ENCODE measurements at places on chromosomes 3 and 15.

GRCh38 chr3:185070491-185071286 lies 82.2 kb downstream of the C3orf70 start:
- DNase-seq: peak; percentile 27

- no peak for DNase-seq
These were observed 76.5 kb downstream of the B3GNT5 start for GRCh38 chr3:183329543-183329942.

DNA sequence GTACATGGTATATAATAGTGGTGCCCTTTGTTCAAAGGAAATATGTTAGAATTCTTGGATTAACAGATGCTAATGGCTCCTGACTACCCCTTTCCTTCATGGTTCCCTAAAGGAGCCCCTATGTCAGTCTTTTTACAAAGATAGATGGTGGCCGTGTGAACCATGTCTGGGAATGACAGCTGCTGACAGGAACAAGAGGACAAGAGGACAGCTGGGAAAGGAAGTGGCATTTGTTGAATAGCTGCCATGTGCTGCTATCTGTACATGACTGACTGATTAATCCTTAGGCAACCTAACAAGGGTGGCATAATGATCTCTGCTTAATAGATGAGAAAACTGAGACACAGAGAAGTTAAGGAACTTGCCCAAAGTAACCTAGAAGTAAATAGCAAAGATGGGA lies 321.7 kb downstream of the ZNF621 start:
- no peak for DNase-seq

DNA sequence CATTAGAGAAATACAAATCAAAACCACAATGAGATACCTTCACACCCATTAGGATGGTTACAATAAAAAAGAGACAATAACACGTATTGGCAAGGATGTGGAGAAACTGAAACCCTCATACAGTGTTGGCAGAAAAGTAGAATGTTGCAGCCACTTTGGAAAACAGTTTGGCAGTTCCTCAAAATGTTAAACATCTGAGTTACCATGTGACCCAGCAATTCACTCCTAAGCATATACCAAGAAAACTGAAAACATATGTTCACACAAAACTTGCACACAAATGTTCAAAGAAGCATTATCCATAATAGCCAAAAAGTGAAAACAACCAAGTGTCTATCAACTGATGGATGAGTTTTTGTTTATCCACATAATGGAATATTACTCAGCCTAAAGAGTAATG lies 166.9 kb upstream of the FAM3D start:
- DNase-seq: no peak

GRCh38 chr15:94692710-94693109 lies 461.3 kb downstream of the MCTP2 start:
- no peak for DNase-seq

DNA sequence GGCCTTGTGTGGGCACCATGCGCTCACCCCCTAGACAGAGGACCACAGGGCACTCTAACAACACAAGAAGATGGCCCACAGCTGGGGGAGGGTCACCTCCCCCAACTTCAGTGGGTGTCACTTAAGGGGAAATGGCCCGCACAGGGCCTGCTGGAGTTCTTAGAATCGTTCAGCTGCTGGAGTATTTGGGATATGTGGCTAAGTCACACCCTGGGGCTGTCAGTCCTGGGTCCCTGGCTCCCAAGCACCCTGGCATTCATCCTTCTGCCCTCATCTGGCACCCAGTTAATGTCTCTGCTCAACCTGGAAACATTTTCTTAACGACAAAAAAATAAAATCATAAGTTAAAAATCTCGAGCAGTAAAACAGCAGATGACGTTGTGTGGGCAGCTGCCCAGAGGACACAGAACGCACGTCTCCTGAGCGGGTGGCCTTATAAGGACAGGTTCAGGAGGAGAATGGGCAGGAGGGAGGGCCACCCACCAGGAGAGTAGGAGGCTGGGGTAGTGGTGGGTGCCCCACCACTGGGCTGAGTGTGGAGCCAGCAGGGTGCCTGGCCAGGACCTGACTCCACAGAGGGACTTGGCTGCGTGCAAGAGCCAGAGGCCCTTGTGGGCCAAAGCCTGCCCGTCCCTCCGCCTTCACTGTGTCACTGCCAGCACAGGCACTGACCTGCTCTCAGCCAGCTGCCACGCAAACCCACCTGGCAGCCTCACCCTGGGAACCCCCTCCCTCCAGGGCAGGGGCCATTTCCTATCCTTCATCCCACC lies 11.5 kb downstream of the KBTBD13 start:
- DNase-seq: peak; percentile 62

DNA sequence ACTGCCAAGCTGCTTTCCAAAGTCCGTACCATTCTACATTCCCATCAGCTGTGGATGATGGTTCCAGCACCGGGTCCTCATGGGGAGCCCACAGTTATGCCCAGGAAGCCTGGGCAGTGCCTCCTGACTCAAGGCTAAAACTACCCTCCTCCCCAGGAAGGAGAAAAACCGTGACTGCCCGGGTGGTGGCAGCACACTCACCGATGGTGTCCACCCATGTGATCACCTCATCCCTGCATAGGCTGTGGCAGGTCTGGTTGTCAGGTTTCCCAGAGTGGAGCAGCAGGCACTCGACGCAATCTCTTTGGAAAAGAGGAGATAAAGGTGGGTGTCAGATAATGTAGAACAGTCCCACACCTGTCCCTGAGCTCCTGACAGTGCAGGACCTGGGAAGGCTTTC lies 38.6 kb downstream of the UMPS start:
- DNase-seq: no peak

DNA sequence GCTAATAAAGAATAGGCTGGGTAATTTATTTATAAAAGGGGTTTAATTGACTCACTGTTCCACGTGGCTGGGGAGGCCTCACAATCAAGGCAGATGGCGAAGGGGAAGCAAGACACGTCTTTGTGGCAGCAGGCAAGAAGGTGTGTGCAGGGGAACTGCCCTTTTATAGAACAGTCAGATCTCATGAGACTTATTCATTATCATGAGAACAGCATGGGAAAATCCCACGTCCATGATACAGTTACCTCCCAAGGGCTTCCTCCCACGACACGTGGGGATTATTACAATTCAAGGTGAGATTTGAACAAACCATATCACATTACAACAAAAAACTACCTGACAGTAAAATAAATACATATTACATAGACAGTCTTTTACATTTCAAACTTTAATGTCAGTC lies 414.9 kb downstream of the NAALADL2 start:
- no peak for DNase-seq

DNA sequence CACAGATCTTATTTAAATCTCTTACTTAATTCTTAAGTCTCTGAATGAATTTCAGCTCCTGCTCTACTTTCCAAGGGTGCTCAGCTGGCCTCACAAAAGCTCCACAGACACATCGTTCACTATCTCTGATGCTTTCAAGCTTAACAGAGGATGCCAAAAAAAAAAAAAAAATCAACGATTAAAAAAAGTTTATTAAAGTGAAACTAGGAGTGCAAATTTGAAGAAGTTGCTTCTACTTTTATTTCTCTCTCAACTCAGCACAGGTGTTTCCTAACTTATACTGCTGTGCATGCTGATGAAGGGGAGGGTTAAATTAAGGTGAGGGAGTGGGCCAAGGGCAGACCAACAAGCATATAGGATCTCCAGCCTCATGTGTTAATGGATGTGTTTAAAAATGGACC lies 157.2 kb downstream of the TIGIT start:
- peak; percentile 64 for DNase-seq

DNA sequence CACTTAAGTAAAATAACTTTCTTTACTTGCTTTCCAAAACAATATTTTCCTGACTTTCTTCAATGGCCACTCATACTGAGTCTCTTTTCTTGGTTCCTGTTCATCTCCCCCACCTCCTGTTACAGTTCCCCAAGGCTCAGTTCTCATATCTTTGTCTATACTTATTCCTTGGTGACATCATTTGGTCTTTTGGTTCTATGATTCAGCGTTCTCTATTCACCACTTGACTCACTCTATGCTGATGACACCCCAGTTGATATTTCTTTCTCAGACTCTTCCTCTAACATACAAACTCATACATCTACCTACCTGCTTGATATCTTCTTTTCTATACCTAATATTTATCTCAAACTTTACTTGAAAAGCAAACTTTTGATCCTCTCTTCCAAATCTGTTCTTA lies 85.0 kb upstream of the P3H2 start:
- no peak for DNase-seq

- peak; percentile 58 for DNase-seq
These were observed 33.4 kb downstream of the ZXDC start for GRCh38 chr3:126442094-126442855.

GRCh38 chr15:61051569-61052031 lies 177.5 kb downstream of the RORA start:
- peak; percentile 55 for DNase-seq

GRCh38 chr3:177827511-177828207 lies 630.4 kb upstream of the TBL1XR1 start:
- peak; percentile 60 for DNase-seq

DNA sequence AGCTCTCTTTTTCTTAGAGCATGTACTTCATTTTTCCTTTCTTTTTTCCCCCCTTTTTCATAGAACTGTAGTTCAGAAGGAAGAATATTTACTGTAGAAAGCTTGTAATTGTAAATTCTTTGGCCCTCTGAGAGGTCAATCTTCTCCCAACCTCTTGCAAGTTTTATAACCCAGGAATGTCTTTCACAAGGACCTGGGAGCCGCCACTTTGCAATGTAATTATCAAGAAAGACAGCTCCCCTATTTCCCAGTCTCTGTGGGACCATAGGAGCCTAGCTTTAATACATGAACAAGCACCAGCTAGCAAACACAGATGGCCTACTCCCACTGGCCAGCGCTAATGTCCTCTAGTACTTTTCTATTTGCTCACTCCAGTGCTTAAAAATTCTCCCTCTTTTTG lies 51.4 kb downstream of the NFKBIZ start:
- DNase-seq: no peak

DNA sequence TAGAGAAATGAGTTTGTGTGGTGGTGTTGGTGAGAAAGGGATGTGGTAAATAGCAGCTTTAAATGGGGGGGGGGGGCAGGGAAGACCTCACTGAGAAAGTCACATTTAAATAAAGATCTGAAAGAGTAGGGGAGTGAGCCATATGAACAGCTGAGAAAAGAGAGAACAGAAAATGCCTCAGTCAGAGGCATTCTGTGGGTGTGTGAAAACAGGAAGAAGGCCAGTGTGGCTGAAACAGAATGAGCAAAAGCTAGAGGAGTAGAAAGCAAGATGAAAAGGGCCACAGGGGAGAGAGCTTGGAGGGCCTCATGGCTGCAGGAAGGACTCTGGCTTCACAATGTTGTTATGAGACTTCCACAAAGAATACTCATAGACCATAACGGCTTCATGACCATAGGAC lies 783.3 kb downstream of the ZPLD1 start:
- no peak for DNase-seq

GRCh38 chr3:180679178-180680096 lies at the start of gene CCDC39:
Gene CCDC39, minus strand, starts transcription at chr3:180679489. Its CDS starts 109 bp downstream, at chr3:180679380.
- peak; percentile 69 for DNase-seq

DNA sequence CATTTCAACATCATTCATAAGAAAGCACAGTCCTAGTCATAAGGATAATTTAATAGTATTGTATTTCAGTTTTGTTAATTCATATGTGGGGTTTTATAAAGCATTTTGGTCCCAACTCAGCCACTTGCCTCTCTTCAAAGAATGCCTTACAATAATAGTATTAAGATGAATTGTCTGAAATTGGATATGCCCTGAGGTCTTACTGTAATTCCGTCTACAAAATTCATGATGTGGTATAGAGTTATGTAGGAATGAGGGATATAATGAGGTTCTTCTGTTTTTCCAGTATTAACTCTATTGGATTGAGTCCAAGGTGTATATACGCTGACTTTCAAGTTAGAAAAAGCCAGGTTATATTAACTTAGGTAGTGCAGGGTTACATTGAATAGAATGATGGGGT lies 177.0 kb downstream of the GOLIM4 start:
- no peak for DNase-seq

- no peak for DNase-seq
These were observed 130.6 kb downstream of the MBNL1 start for GRCh38 chr3:152399374-152399773.

- DNase-seq: no peak
These were observed 13.1 kb upstream of the SCN5A start for GRCh38 chr3:38662544-38662943.

DNA sequence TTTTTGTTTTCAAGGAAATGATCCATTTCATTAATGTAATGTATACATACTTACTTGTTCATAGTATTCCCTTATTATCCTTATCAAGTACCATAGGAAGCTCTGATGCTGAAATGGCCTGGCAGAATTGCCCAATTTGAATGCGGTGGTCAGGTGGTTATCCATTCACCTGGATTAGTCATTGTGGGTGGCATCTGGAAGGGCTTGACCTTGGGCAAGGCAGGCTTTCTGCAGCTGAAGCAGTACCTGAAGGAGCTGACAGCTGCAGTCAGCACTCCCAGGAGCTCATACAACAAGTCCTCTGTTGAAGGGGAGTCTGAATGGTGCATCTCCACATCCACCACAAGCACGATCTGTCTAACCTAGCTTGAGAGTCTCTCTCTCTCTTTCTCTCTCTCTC lies 12.2 kb upstream of the IQCF5 start:
- no peak for DNase-seq

DNA sequence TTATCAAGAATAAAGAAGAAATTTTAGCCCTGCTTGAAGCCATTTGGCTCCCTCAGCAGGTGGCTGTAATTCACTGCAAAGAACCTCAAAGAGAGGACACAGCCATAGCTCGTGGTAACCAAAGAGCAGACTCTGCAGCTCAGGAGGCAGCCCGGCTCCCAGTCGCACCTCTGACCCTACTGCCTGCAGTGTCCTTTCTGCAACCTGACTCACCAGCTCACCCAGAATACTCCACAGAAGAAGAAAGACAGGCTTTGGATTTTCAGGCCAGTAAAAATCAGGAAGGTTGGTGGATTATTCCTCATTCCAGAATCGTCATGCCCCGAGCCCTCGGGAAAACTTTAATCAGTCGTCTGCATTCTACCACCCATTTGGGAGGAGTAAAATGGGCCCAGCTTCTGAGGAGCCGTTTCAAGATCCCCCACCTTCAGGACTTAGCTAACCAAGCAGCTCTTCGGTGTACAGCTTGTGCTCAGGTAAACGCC lies 38.6 kb downstream of the ZBTB11 start:
- DNase-seq: no peak

- DNase-seq: no peak
These were observed 155.0 kb downstream of the EPHA3 start for GRCh38 chr3:89262309-89262929.

GRCh38 chr15:57018151-57018550 lies 99.7 kb downstream of the TCF12 start:
- no peak for DNase-seq

DNA sequence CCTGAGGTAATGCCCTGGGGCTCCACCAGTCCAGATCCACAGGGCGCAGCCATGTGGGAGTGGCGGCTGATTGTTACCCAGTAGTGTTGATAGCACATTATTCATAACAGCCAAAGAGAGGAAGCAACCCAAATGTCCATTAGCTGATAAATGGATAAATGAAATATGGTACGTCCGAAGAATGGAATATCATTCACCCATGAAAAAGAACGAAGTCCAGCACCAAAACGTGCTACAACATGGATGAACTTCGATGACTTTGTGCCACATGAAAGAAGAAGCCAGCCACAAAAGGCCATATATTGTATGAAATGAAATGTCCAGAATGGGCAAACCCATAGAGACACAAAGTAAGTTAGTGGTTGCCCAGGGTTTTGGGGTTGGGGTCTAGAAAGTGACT lies 6.4 kb downstream of the SMAD6 start:
- DNase-seq: no peak

- DNase-seq: no peak
These were observed 210.3 kb upstream of the TPM1 start for GRCh38 chr15:62832231-62832630.

GRCh38 chr3:128867200-128868125 lies 12.0 kb upstream of the ACAD9 start:
- DNase-seq: no peak

Measured in umbilical cord (tissue), 2 donors.